ENCODE measurements at places on chromosomes 1 and 21. TPM values are rescaled to one million over a fixed set of nuclear protein-coding genes. Genes with fewer than 3 reads are reported as not detected.

The CCDC24 gene
- total RNA-seq = 6.3 TPM

The AADACL3 gene
- total RNA-seq = not detected

The NOTCH2 gene
- total RNA-seq = 159 TPM

GRCh38 chr1:119327450-119328155 is 41.0 kb upstream of the HAO2 start:
- DNase-seq = peak; percentile 38

GRCh38 chr1:218339267-218339831 is 5.8 kb upstream of the TGFB2 start:
- DNase-seq = peak; percentile 59

GRCh38 chr1:227299688-227300087 is 18.6 kb downstream of the CDC42BPA start:
- DNase-seq = peak; percentile 17

DNA sequence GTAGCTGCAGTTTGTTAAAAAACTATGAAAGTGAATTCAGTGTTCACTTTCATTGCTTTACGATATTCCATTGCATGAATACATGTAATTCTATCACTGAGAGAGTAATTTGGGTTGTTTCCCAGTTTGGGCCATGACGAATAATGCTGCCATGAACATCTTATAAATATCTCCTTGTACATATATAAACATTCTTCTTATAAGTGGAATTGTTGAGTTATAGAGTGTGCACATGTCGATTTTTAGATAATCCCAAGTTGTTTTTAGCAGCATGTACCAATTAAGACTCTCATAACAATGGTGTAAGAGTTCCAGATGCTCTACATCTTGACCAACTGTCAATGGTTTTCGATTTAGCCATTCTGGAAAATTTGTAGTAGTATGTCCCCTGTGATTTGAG is 40.9 kb downstream of the ALG6 start:
- no peak for DNase-seq

- no peak for DNase-seq
Measured at GRCh38 chr1:92853299-92853698, 21.5 kb downstream of the RPL5 start.

The CD84 gene
- not detected for total RNA-seq

GRCh38 chr1:2052756-2053155 is 2.5 kb downstream of the PRKCZ start:
- no peak for DNase-seq

GRCh38 chr1:184935920-184936798 is 38.1 kb downstream of the NIBAN1 start:
- DNase-seq = no peak

DNA sequence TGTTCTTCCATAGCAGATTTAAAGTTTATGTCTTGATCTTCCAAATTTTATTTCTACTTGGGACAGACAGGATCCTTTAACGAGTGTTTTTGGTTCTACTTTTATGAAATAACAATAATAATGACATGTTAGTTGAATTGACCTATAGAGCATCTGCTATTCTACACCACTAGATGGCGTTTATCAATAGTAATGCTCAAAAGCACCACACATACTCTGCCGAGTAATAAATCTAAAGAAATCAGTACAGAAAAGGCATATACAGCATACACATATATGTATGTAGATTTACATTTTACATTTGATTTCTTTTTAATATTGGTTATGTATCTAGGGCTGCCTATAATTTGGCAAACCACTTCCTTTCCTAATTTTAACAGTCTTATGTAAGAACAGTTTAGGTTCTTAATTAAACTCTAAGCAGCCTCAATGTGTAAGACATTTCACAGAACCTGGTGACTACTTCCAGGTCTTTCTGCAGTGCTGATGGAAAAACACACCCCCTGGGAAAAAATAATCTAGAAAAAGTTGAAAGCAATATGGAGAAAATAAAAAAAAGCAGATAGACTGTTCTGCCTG is 5.9 kb upstream of the SIPA1L2 start:
- DNase-seq = peak; percentile 71

DNA sequence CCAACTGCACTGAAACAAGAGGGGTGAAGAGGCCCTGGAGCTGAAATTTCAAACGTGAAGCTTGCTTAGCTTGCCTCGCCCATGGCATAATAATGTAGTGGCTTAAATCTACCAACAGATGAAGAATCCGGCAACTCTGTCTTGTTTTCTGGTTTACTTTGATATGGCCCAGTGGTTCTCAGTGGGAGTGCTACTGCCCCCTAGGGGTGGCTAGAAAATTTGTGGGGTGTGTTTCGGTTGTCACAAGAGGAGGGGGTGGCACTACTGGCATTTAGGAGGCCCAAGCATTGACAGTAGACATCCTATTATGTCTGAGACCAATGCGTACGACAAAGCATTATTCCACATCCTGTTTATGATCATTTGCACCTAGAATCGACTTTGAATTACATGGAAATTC is 51.9 kb upstream of the C8B start:
- DNase-seq = no peak

The NDUFV3 gene
- total RNA-seq = 46.7 TPM

The CDC42BPA gene
- 37.2 TPM for total RNA-seq

GRCh38 chr1:175842550-175842949 is 99.2 kb upstream of the TNR start:
- DNase-seq = no peak

The CYP4X1 gene
- total RNA-seq = 0.17 TPM

DNA sequence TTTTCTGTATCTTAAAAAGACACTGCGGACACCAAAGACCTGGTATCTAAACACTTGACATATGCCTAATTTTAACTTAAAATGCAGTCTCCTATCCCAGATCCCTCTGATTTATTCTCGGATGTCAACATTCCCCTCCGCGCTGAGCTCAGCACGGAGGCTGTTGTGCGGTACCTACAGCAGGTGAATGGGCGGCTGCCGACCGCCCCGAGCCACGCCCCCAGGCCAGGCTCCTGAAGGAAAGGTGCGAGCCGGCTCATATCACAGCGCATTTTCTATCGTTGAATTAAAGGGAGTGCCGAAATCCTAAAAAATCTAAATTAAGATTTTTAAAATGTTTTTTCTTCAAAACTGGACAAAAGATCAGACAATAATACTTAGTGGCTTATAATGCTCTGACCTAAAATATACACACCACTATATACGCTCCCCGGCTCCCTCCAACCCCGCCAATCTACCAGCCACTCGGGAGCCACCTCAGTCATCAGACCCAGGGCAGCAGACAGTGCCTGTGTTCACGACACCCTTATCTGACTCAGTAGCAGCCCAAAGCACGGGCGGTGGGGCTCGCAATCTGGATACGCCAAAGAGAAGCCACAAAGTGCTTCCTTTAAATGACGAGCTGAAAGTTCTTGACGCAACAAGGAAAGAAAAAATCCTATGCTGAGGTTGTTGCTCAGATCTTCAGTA is 4.1 kb downstream of the WRAP73 start:
- no peak for DNase-seq

The INSRR gene
- total RNA-seq = not detected

DNA sequence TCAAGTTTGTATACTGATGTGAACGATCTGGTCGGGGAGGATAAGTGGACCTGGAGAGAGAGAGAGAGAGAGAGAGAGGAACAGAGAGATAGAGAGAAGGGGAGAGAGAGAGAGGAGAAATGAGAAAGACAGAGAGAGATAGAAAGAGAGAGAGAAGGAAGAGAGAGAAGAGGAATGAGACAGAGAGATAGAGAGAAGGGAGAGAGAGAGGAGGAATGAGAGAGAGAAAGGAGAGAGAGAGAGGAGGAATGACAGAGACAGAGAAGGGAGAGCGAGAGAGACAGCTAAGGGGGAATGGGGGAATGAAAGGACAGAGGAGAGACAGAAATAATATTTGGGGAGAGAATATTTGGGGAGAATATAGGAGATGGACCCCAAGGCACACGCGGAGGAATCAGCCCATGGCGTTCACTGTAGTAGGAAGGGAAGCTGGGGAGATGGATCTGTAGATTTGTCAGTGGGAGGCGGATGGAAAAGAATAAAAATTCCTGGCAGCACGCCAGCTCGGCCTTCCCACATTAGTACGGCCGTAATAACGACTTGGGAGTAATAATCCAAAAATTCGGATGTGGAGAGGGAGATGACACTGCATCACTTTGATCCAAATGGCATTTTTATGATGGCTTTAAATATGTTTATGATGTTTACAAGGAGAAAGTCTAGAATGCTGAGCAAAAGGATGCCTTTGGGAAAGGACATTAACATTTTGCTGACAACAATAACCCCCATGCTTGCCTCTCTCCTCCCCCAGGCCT is 159.8 kb upstream of the KCNJ6 start:
- DNase-seq = no peak

GRCh38 chr1:192951691-192952460 is 107.3 kb downstream of the UCHL5 start:
- DNase-seq = peak; percentile 83

The LAPTM5 gene
- 0.17 TPM for total RNA-seq
